ENCODE measurements at places on chromosomes 5 and 9. TPM values are rescaled to one million over a fixed set of nuclear protein-coding genes. Genes with fewer than 3 reads are reported as not detected.

NPM1 gene
- total RNA-seq, result 657 TPM

C9orf153 gene
- total RNA-seq, result 0.38 TPM

ZBED3 gene
- total RNA-seq, result 9.4 TPM

DNA sequence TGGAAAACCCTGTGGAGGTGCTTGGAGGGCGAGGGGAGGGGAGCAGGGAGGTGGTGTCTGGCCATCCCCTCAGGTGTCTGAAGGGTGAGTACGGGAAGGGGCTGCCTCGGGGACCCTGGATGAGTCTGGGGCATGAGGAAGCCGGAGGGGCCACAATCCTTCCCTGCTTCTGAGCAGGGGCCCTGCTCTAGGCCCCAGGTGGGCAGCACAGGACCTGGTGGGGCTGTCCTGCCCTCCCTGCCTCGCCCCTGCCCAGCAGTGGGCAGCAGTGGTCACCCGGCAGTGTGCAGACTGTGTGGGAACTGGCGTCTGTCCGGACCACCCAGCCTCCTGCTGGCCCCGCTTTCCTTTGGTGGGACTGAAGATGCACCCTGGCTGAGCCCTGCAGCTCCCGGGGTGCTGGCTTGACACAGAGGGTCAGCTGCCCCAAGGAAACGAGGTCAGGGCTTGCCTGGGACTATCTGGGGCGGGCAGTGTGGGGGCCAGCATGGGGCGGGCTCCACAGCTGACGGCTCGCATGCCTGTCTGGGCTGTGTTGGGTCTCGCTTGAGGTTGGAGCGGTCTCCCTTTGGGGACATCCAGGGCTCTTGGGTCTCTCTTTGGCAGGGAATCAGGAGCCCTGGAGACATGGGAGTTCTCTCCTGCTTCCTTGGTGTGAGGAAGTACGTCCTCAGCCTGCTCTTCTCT lies 26.1 kb downstream of the RXRA start:
- no peak for DNase-seq

- no peak for DNase-seq
Measured at GRCh38 chr5:127089191-127089590, 15.9 kb upstream of the C5orf63 start.

GRCh38 chr5:76736679-76737556 lies 21.0 kb downstream of the F2R start:
- DNase-seq, result no peak

GRCh38 chr5:149811453-149811852 lies 81.3 kb downstream of the PPARGC1B start:
- DNase-seq, result no peak

Data from omental fat pad (tissue), 4 donors.